ENCODE measurements at places on chromosomes 3 and 15. TPM values are rescaled to one million over a fixed set of nuclear protein-coding genes. Genes with fewer than 3 reads are reported as not detected.

The MYL3 gene
- total RNA-seq = not detected

The TMOD3 gene
- 56.7 TPM for total RNA-seq

The GHSR gene
- not detected for total RNA-seq

The HMCES gene
- total RNA-seq = 62.2 TPM

The CCDC39 gene
- 1.1 TPM for total RNA-seq

The DNAJC13 gene
- 45.9 TPM for total RNA-seq

The MRPL47 gene
- 23.6 TPM for total RNA-seq

The SOX2 gene
- not detected for total RNA-seq

The FGF7 gene
- total RNA-seq = 0.25 TPM

The TUSC7 gene
- not detected for total RNA-seq

The KLHL6 gene
- total RNA-seq = 59.0 TPM

The FEZF2 gene
- not detected for total RNA-seq

Data from naive thymus-derived CD8-positive, alpha-beta T cell (primary cell).